Activated CD8-positive, alpha-beta memory T cell treated with anti-CD3 and anti-CD28 coated beads for 48 hours (primary cell): ENCODE measurements at places on chromosomes 11 and 22.
A peak's percentile ranks its signal among the peaks of the same experiment; 100 is the strongest.

- no peak for DNase-seq
Observed at GRCh38 chr22:20130731-20131596, 640 bp upstream of the ZDHHC8 start.

- no peak for DNase-seq
Observed at GRCh38 chr11:76856571-76856970, 4.1 kb upstream of the ACER3 start.

DNA sequence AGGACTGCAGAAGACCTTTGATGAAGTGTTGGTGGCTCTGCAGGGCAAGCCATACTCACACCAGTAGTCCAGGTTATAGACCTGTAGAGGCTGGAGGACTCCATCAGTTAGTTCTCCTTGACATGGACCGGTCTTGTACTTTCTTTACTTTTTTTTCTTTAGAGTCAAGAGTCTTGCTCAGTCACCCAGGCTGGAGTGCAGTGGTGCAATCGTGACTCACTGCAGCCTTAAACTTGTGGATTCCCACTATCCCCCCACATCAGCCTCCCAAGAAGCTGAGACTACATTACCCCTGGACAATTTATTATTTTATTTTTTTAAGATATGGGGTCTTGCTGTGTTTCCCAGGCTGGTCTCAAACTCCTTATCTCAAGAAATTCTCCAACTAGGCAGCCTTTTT is 49.6 kb upstream of the E2F8 start:
- no peak for DNase-seq

GRCh38 chr22:43976861-43977795 is 21.9 kb downstream of the SAMM50 start:
- no peak for DNase-seq

DNA sequence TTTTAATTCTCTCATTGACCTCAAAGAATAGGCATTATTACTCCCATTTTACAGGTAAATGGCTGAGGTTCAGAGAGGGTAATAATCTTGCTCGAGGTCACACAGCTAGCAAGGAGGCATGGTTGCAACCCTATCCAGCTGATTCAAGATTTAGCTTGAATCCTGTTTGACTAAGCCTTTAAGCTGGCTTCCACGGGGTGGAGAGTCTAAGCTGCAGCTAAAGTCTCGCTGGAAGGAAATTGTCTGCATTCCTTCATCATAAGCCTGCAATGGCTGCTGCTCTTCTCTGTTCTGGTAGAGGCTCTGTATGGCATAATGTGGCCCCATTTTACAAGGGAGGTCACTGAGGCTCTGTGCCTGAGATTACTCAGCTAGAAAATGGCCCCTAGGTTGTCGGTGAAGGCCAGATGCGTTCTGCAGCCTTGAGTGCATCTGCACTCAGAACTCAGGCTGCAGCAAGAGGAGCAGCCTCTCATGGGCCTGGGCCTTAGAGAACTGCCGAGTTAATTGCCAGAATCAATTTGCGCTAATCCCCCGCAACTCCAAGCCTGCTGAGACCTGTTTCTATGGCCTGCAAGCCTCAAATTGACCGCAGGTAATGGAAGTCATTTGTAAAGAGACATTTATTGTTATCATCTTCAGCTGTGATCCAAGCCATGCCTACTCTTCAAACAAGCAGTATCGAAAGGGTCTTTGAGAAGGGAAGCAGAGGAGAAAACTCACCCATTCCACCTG is 44.1 kb upstream of the SEZ6L start:
- DNase-seq: no peak

GRCh38 chr11:16002942-16003341 is 353.4 kb downstream of the SOX6 start:
- no peak for DNase-seq

GRCh38 chr11:124799348-124800225 is 619 bp downstream of the MSANTD2 start:
- peak; percentile 7 for DNase-seq

DNA sequence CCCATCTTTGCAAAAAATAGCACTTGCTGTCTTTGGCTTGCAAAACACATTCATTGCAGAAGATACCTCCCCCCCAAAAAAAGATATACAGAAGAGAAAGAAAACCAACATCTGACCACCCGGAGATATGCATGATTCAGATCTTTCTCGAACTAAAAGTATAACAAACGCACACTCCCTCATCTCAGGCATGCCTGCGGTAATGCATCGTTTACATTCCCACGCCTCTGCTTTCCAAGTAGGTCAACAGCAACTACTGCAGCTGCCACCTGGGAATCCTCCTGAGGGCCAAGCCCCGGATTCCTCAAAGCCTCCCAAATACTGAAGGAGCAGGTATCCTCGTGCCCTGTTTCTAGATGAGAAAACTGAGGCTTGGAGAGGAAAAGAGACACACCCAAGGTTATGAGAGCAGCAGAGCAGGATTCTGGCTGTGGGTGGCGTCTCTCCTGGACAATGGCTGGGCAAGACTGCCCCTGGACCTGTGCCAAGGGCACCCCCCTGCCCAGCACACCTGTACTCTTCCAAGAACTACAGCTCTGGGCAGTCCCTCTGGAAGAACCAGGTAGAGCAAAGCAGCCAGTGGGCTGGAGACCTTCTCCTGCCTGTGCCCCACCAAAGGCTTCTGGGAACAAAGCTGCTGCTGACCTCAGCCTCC is 38.1 kb downstream of the NUP50 start:
- no peak for DNase-seq

- no peak for DNase-seq
Observed at GRCh38 chr11:83694191-83694910, 408.2 kb upstream of the CCDC90B start.

DNA sequence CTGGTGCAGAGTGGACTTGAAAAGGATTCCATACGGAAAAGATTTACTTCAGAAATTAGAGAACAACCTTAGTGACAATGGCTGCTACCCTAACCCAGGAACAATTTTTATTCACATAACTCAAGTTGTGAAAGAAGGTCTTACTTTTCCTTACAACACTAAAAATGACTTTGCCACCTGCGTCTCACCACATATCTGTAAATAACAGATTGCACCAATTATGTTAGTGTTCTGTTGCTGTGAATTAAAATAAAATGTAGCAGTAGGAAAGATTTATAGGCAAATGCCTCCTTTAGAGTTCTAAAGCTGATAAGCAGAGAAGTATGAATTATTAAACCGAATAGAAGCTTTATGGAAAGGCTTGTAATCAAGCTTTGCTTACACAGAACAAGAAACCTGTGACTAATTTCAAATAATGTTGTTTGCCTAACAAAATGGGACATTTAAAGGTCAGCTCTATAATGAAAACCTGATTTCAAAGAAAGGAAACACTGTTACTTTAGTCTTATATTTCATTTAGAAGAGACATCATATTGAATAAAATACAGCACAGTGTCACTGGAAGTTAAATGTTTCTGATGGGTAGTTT is 2237.8 kb downstream of the LRRC4C start:
- DNase-seq: no peak

GRCh38 chr11:40787224-40787623 is 672.2 kb downstream of the LRRC4C start:
- no peak for DNase-seq

DNA sequence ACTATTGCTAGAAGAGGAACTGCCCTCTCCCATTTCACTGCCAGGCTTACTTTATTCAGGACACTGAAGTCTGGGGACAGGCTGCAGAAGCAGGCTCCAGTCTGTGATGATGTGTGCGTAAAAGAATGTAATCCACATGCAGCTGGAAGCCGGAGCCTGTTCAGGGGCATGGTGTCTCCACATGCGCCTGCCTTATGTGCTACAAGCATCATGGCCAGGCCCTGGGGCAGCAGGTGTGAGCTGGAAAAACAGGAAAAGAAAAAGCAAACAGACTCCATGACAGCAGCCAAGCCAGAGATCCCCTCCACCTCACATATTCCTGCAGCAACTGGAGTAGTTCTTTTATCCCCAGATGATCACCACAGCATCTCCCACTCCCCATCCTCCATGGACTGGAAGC is 33.4 kb downstream of the ARFGAP2 start:
- no peak for DNase-seq

DNA sequence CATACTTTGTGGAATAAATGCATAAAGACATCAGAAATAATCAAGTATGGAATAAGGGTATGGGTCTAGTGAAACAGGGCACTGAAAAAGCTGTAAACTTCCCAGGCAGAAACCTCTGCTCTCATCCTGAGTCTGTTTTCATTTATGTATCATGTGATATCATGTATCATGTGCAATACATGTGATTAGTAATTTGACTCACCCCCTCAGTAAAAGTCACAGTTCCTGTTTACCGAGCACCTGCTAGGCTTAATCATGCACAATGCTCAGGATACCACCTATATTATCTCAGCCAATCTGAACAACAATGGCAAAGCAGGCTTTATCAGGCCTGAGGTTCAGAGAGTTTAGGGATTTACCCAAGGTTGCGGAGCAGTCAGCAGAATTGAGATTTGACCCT is 250.6 kb upstream of the TENM4 start:
- no peak for DNase-seq

GRCh38 chr11:35323076-35323868 is 96.1 kb downstream of the SLC1A2 start:
- DNase-seq: no peak

DNA sequence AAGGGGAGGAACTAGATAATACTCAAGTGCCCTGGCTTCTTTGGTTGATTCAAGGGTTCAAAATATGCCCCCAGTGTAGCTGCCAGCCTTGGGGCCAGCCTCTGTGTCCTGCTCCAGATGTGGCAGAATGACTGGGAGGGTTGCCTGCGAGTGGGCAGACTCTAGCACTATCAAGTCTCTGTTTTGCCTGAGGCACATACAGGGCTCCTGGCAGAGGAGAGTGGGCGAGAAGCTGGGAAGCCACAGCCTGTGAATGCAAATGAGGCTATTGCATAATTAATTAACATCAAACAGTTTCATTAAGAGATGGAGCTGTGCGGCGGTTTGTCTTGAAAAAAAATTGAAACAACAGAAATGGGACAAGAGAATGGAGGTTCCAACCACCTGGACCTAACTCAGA is 50.8 kb downstream of the BUD13 start:
- no peak for DNase-seq

DNA sequence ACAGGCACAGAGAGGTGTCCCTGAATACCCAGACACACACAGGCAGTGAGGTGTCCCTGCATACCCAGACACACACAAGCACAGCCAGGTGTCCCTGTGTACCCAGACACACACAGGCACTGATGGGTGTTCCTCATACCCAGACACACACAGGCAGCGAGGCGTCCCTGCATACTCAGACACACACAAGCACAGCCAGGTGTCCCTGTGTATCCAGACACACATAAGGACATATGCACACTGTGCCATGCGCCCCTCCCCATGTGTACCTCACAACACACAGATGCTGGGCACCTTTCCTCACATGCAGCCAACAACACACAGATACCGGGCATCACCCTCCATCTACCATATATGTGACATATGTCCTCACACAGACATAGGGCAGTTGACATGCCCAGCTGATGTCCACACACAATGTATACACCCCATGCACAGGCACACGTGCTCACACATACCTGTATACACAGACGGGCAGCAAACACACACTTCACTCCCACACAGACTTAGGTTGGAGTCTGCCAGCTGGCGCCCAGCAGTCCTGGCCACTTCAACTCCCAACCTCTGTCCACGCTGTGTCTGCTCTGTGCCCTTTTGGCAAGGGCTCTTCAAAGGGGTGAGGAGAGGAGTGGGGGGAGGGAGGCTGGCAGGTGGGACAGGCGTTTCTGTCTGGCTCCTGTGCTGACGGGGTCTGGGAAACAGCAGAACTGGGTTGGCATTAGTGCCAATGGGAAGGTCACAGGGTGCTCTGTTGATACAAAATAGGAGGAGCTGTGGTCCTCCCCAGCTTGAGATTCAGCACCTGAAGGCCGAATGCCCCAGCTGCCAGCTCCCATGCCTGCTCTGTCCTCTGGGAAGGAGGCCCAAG is 69.4 kb upstream of the ALX4 start:
- DNase-seq: no peak

GRCh38 chr11:64244966-64245365 is 1.8 kb downstream of the PPP1R14B start:
- no peak for DNase-seq

- DNase-seq: no peak
Observed at GRCh38 chr11:12291766-12292165, 85.6 kb upstream of the PARVA start.

DNA sequence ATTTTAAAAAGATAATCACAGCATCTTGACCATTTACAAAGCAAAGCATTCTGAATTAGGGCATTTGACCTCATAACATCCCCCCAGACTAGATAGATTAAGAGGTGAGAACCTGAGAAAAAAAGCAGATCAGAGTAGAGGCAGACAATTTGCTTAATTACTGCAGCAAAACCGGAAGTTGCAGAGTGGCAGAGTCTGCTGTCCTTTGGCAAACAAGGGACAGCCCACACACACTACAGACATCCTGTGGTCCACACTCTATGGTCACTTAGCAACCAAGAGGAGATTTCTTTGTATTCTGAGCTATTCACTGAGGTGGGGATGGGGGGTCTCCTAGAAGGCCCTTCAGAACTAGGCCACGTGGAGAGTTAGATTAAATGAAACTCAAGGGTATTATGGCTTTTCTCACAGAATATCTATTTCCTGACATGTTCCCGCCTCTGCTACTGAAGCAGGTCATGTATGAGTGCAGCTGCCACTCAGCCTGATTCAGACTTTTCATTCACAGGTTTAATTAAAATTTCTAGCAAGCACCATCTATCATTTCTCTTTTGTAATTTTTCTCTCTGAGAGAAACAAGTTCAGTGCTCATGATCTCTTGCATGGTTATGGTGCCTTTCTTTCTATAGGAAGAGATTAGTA is 48.5 kb downstream of the SVIP start:
- no peak for DNase-seq

DNA sequence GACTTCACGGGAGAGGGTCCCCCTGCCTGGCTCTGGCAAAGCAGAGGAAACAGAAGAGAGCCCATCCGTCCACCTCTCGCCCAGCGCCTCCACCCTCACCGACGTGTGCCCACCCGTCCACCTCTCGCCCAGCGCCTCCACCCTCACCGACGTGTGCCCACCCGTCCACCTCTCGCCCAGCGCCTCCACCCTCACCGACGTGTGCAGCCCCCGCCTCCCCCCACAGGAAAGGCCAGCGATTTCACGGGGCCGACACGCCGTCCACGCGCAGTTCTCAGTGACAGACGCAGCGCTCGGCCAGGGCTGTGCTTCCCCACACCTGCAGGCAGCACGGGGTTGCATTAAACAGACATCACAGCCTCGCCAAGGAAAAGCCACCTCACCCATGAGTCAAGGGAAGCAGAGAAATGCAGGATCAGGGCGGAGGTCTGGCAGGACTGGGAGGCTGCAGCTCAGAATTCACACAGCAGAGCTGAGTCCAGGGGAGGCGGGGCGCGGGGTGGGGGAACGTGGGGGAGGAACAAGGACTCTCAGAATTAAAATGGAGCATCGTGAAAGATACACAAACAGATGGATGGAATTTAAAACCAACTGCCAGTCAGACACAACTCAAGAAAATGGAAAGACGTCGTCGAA is 377.7 kb downstream of the BRD1 start:
- no peak for DNase-seq

GRCh38 chr22:31144223-31144622 is 3.9 kb upstream of the PLA2G3 start:
- no peak for DNase-seq
